ENCODE measurements at places on chromosomes 13 and 19.
A peak's percentile ranks its signal among the peaks of the same experiment; 100 is the strongest.

- DNase-seq, result no peak
These were observed 20.4 kb downstream of the MLLT1 start for GRCh38 chr19:6259312-6259861.

DNA sequence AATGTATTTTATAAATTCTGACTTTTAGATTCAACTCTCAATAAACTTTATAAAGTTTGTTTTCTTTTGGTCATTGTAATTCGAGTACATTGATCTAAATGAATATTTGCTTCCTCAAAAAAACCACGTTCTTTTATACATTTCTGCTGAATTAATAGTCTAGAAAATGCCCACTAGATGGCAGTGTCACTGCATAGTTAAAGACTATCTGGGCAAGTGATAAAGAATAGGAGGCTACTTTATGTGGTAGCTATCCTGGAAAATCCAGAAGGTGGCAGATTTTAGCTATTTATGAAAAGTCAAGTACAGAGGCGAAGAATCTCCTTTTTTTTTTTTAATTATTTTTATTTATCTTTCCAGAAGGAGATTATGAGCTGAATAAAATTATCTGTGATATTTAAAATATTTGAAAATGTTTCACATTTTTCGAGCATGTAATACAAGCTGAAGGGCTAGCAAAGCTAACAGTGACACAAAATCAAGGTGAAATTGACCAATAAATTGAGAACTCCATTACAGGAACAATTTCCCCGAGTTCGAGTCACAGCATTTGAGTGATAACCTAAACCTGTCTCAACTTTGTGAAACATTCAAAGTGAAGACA is 221.8 kb downstream of the OLFM4 start:
- DNase-seq, result peak; percentile 32

DNA sequence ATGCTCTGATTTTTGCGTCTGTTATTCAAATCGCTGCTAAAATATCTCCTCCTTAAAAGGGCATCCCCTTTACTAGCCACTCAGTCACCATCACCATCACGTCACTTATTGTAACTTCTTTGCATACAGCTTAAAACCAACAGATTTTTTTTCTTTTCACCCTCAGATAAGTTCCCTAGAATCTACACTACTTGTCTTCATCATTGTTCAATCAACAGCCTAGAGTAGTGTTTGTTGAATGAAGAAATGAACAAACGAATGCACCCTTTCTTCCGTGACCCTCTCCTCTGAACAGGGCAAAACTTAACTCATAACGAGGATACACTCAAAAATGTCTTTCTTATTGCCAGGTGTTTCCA is 1.1 kb upstream of the AKAP11 start:
- no peak for DNase-seq

DNA sequence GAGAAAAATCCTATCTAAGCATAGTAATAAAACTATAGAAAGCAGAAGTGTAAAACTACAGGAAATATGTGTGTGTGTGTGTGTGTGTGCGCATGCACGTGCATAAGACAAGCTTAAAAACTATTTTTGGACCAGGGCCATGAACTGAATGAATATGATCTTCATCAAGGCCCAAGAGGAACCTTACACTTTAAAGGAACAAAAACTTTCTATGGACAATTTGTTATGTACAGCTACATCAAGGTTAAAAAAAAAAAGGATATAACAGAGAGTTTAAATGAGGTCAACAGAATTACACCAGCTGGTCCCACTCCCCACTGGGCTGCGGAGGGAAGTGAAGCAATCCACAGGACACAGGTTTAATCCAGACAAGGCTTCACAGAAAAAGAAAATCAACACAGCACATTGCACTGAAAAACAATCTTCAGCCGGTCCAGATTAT is 151.1 kb downstream of the LHFPL6 start:
- DNase-seq, result no peak

DNA sequence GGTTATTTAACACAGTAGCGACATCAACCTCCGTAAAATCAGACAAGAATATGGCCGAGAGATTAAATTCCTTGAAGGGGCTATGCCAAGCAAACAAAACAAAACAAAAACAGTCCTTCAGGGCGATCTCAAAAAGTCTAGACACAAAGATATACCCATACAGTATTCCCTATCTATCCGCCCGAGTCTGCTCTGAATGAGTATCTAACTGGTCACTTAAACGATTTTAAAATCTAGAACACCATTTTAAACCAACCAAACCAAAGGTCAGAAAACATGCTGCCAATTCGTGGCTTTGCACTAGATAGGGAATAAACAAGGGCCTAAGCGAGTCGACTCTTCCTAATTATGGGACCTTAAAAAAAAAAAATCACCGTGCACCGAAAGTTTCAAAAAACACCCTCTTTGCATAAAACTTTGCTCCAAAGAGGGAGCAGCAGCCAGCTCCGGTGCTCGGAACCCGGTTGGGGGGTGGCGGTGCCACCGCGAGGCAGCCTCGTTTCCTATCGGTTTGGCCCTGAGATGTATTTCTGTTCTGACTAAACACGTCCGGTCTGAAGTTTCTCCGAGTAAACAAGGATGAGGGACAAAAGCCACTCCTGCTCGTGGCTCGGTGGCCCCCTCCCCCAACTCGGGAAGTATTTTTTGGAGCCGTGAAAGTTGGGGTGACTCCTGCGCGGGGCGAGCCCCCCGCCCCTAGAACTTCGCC is 1.8 kb downstream of the HMGB1 start:
- DNase-seq, result no peak

DNA sequence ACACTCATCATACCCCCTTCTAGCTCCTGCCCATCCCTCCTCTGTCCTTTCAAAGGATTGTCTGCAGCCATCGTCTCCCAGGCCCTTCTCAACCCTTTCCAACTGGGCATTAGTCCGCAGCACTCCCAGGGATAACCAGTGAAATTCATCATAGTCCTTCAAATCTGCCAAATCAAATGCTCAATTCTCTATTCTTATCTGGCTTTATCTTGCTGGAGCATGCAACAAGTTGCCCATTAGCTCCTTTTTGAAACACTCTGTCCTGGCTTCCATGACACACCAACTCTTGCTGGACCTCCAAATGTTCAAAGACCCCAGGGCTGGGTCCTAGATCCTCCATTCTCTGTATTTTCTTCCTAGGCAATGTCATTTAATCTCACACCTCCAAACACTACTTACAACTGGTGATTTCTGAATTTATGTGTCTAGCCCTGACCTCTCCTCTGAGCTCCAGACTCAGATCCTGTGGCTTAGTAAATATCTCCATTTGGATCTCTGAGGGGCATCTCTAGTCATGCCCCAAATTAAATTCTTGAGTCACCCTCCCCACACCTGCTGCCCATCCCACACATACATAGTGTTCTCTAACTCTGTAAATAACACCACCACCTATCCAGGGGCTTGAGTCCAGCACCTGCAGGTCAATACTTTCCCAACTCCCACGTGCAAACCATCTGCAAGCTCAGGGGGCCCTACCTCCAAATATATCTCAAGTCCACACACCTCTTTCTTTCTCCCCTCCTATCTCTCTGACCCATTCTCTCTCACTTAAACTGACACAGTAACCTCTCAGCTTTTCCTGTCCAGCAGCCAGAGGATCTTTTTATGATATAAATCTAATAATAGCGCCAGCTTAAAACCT is 9.1 kb upstream of the ANKRD10 start:
- no peak for DNase-seq

DNA sequence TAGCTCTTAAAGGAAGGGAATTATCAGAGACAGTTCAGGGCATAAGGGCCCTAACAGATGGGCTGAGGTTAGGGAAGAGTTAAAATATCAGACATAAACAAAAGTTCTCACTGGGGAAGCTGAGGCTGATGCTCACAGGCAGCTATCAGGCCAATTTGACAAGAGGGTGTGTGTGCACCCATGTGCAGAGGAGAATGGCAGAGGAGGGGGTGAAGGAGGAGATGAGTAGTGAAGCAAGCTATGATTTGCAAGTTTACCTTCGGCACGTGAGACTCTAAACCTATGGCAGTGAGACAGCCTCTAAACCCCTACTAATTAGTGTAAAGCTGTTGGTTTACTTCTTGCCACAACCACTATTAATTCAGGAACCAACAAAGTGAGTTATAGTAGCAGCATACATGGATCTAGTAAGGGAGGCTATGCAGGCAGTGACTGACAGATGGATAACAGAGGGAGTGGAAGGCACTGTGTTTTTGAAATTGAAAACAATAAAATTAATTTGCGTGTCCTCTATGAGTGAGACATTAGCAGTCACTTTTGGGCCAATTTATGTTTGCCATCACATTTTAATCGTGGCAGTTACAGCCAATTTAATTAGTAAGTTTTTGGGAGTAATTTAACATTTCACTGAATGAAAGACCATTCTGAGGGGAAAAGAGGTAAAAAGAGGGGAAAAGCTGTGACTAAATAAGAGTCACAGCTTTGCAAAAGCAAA is 99.6 kb upstream of the HTR2A start:
- no peak for DNase-seq

DNA sequence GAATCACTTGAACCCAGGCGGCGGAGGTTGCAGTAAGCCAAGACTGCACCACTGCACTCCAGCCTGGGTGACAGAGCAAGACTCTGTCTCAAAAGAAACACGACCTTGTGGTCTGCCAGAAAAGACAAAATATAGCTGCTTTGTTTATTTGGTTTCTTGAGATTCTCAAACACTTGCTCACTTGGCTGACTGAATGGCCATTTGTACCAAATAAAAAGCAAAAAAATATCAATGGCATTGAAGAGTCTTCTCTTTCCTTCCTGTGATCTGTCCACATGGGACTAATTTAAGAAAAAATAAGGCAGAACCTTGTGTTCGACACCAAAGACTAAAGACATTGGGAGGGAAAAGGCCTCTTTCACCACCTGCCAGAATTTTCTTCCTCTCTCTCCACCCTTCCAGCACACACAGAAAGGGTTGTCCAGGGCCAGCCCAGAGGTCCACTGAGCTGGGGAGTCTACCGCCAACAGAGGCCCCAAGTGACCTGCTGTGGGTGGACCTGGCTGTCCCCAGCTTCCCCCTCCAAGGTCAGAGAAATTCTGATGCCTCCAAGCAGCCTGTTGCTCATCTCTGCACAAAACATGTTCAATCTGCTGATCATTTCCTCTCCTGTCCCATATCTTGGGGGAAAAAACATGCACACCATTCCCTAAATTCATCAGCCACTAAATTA is 5.9 kb downstream of the BRME1 start:
- no peak for DNase-seq

GRCh38 chr19:15696654-15697194 is 23.8 kb downstream of the CYP4F12 start:
- no peak for DNase-seq

- DNase-seq, result no peak
These were observed 3.1 kb upstream of the FFAR1 start for GRCh38 chr19:35344511-35345031.

GRCh38 chr13:35256459-35257148 is 219.9 kb downstream of the MAB21L1 start:
- no peak for DNase-seq

DNA sequence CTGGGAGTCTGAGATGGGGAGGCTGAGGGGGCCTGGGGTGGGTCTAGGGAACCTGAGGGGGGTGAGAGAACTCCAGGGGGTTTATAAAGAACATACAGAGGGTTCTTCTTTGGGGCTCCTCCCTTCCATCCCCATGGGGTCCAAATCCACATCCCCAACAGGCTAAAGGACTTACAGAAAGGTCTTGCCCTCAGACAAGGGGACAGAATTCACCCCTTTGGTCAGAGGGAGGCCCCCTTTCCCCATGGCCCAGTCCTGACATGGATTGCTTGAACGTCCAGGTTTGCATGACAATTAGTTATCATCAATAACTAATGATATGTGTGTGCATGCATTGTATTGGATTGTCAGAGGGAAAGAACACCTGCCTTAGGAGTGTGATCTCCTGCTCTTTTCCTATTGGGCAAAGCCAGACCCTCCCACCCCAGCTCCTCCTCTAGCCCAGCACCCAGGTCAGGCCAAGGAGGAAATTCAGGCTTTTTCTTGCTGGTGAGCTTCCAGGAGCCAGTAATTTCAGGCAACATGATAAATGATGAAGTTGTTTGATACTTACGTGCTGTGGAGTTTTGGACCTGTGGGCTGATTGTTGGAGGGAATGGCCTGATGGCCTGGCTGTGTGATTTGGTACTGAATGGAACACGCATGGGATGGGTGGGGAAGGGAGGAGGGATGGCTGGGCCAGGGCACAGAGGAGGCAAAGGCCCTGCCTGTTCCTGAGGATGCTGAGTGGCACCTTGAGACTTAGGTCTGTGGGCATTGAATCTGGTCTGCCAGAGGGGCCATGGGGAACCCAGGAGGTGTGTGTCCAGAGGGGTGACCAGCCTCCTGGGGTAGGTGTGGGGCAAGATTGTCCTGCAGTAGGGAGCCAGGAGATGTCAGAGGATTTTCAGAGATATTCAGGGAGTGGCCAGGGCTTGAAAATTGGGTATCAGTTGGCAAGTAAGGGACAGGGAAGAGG is 1.1 kb downstream of the KLHL26 start:
- no peak for DNase-seq

DNA sequence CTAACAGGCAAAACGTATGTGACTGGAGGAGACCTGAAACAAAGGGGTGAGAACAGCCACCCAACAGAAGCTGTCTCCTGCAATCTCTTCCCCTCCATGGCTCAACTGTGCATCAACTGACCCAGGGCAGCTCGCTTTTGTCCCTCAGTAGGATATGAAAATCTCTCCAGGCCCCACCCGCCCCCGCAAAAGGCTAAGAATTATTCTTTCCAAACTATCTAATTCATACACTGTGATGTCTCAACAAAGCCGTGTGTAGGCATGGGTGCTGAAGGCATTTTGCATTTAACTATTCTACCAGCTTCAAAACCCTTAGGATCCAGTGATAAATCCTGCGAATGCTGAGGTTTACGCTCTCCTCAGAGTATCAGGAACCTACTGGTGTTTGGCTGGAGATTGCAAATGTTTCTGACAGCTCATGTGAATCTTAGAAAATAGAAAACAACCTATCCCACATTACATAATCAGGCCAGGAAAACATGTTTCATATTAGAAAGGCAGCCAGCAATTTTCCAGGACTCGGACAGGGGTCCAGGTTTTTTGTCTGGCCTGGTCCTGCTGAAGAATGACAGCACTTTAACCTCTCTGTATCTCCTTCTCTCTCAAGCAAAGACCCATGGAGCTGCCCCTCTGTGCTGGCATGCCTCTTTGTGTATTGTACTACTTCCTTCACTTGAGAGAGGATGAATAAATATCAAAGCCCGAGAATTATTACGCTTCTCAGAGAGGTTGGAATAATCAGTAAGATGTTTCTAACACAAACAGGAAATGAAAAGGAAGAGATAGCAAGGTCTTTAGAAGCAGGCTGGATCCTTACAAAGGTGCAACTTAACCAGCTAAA is 17.3 kb downstream of the DHRS12 start:
- DNase-seq, result no peak

- DNase-seq, result no peak
These were observed 30.5 kb upstream of the KCTD4 start for GRCh38 chr13:45231305-45231704.

GRCh38 chr19:35065574-35065973 is 24.1 kb downstream of the HPN start:
- no peak for DNase-seq

- DNase-seq, result no peak
These were observed 24.0 kb upstream of the ZNF492 start for GRCh38 chr19:22610121-22610520.

GRCh38 chr19:39995794-39996193 is 1.1 kb upstream of the ZNF546 start:
- no peak for DNase-seq
